ENCODE measurements at places on chromosomes 6 and 20.
A peak's percentile ranks its signal among the peaks of the same experiment; 100 is the strongest.

- no peak for DNase-seq
Observed at GRCh38 chr6:169809386-169809785, 58.0 kb downstream of the ERMARD start.

GRCh38 chr6:136604928-136605510 is 54.8 kb upstream of the MAP7 start:
- DNase-seq, result no peak

- DNase-seq, result no peak
Observed at GRCh38 chr6:112432853-112433252, 85.7 kb downstream of the RFPL4B start.

DNA sequence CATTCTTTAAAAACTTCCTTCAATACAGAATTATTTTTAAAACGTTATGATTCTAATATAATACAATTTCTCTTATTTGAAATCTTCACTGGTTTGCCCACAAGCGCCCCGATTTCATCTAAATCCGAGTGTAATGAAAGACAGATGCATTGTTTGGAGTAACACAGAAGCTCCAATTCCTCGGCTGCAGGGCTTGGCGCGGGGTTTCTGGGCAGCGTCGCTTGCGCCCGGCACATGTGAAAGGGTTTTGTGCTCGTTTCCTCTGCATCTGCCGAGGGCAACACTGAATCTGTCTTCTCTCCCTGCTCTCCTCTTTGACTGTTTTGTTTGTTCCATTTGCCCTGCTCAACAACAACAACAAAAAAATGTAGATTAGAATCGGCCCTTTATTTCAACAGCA is 248.6 kb upstream of the QKI start:
- no peak for DNase-seq

GRCh38 chr6:154535851-154536250 is 25.4 kb upstream of the CNKSR3 start:
- no peak for DNase-seq

GRCh38 chr6:111674413-111674812 is 68.7 kb upstream of the TRAF3IP2 start:
- DNase-seq, result no peak

DNA sequence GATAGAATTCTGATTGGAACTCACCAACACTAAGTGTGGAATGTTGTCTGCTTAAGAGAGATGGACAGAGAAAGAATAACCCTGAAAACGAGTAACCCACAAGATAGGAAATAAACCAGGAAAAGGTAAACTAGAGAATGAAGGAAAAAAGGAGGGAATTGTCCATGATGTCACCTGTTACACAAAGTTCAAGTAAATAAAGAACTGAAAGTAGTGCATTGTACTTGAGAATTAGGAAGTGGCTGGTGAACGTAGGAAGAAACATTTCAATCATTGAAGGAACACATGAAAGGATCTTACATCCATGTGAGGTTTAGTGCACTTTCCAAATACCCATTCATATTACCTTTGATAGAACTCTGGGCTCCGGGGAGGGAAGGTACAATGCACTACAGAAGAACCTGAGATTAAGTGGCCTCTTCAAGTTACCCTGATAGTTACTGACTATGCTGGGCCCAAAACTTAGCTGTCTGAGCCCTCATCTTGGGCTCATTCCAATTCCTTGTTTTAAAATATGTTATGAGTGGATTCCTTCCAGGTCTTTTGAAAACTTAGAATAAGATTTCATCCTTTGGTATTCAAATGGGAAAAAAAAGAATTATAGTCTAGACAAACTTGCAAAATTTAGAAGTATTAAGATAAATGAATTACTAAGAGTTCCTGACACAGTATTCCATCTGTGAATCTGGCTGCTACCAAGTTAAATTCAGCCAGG is 1.1 kb upstream of the STX7 start:
- no peak for DNase-seq

DNA sequence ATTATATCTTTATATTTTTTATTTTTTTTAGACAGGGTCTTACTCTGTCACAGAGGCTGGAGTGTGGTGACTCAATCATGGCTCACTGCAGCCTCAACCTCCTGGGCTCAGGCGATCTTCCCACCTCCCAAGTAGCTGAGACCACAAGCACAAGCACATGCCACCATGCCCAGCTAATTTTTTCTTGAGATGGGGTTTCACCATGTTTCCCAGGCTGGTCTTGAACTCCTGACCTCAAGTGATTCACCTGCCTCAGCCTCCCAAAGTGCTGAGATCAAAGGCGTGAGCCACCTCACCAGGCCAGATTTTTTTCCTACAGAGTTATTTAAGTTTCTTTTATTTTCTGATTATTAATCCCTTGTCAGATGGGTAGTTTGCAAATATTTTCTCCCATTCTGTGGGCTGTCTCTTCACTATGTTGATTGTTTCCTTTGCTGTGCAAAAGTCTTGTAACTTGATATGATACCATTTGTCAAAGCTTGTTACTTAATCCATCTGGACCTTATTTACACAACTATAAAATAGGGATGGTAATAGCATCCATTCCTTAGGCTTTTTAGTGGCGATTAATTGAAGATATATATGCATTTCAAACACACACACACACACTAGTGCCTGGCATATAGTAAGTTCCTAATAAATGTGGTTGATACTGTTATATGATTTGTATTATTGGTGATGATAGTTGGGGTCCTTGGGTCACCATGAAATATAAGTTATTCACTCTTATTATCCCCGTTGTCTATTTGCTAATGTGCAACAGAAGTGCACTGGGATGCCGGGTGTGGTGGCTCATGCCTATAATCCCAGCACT is 187.1 kb downstream of the BCAS1 start:
- no peak for DNase-seq

GRCh38 chr6:6686748-6687601 is 98.5 kb downstream of the LY86 start:
- peak; percentile 96 for DNase-seq

DNA sequence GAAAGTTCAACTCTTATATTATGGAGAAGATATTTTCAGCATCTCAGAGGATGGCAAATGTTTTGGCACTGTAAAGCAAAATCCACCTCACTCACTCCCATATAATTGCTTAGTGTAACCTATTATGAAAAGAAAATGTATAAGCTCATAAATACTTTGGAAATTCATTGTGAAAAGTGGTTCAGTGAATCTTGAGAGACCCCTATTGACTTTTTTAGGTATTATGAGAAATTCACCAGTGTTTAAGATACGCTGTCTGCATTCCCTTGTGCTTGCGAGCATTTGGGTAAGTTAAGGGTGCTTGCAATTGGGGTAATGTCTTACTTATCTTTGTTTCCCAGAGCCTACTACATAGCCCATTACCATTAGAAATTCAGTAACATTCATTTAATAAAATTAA is 66.3 kb upstream of the BMP5 start:
- no peak for DNase-seq

DNA sequence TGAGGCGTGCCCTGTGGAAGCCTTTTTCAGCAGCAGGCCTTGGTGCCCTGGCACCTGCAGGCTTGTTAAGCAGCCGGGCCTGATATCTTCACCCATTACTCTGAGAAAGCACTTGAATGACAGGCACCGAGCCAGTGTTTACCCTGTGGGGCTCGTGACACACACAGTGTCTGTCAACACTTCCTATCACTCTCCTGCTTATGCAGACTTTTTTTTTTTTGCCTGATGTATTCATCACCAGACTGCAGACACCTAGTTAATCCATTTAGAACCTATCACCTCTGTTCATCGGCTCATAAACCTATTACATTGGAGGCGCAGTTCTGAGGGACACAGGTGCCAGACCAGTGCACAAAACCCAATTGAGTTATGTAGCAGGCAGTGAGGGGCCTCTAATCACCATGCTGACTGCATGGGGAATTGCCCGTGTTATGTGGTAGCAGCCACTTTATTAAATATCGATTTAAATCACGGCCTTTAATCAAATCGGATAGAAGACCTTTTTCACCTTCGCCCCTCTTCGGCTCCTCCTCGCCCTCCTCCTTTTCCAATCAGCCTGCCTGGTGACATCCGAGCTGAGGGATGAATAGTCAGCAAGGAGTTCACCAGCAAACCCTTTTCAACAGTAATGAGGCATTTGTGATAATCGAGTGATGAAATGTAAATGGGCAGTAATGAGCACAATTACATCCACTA is 962.9 kb upstream of the SLC35B3 start:
- DNase-seq, result peak; percentile 88

DNA sequence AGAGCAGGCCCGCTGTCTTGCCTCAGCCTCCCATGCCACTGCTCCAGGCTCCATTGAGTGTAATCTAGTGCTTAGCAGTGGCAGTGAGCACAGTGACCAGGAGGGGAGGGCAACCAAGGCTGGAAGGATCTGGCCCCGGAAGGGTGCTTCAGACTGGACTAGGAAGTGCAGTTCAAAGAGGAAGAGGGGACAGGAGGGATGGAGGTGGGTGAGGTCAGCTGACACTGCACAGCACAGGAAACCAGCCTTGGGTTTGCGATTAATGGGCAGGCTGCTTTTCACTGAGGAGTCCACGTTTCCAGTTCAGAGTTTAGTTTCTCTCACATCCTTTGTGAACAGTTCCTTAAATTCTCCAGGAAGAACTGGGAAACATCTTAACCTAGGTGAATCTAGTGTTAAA is 46.9 kb downstream of the CDS2 start:
- no peak for DNase-seq

GRCh38 chr6:149414009-149414408 is 13.9 kb downstream of the SUMO4 start:
- DNase-seq, result no peak

DNA sequence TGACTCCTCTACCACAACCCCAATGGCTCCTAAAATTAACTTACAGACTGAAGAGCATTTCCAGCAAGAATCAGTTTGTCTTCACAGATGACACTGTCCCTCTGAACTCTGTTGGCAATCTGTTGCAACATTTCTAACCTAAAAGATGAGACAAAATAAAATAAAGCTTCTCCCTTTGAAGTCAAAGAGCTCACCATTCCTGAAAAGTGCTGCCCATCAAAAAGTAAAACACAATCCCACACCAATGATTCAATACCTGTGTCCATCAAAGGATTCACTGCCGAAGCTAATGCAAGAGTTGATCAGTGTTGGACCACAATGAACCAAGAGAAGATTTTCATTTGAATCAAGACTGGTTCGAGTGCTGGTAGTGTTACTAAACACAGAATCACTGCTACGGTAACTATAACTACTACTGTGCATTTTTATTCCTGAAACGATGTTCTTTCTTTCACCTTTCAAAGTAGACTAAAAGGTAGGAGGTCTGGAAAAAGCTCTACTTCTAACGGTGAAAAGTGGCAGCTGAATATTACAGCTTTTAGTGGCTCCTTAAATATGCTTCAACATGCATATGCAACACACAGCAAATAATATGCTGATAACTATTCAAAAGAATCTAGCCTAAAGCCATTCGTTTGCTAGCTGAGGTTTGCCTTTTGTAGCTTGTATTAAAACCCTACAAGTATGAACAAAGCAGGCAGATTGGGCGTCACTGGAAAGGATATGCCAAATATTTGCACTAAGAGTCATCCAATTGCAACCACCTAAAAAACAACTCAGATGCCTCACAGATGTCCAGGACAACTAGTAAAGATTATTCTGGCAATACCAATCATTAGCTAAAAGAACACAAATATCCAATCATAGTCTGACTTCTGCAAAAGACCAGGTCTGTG is at the start of gene DST:
Gene DST, minus strand, starts transcription at position 524 of the 896 bp plus-strand sequence.
- DNase-seq, result no peak

GRCh38 chr20:60080401-60080800 is 122.2 kb downstream of the CDH26 start:
- DNase-seq, result no peak

DNA sequence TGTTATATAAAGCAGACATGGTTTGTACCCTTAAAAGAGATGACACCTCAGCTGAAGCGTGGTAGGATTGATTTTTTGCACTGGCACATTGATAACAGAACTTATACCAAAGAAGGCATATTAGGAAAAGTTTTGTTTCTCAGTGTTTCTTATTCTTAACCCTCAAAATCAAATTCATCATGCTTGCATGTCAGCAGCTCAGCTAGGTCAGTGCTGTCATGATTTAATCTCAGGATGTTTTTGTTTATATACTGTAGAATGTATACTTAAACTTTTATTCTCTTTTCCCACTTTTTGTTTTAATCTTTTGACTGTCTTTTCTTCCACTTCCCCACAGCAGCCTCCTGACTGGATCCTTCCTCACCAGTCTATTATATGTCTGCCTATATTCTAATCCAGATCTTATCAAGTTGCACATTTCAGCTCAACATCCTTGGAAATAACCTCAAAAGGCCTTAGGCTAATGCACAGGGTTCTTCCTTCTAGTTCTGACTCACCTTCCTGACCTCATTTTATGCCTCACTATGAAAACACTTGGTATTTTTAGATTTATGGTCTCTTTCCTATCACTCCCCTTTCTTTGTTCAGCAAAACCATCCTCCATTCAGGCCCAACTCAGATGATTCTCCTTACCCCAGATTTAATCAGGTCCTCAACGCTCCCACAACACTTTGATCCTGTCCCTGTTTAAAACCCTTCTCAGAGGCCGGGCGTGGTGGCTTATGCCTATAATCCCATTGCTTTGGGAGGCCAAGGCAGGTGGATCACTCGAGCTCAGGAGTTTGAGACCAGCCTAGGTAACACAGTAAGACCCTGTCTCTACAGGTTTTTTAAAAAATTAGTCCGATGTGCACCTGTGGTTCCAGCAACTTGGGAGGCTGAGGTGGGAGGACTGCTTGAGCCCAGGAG is 7.2 kb downstream of the HEBP2 start:
- no peak for DNase-seq

DNA sequence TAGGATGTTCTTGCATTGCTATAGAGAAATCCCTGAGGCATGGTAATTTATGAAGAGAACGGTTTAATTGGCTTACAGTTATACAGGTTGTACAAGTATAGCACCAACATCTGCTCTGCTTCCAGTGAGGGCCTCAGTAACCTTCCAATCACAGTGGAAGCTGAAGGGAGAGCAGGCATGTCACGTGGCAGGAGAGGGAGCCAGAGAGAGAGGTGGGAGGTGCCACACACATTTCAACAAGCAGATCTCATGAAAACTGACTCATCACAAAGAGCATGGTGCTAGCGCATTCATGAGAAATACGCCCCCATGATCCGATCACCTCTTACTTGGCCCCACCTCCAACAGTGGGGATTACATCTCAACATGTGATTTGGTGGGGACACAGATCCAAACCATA is 871.2 kb downstream of the TFAP2A start:
- DNase-seq, result no peak

DNA sequence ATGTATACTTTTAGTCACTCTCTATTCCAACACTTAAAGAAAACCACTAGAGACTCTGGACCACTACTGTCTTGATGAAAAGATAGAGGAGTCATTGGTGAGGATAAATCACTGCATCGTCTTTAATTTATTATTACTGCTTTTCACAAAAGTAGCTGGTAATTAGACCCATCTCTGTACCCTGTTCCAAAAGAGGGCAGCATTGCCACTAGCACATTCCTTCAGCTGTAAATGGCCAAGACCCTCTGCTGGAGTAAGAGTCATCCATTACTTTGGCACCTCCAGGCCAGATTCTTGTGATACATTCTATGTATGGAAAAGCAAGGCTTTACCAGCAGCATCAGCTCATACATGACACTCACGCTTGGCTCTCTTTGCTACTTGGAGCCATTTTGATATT is 49.5 kb upstream of the PREP start:
- no peak for DNase-seq

GRCh38 chr20:62216636-62217566 is 3.2 kb downstream of the HRH3 start:
- no peak for DNase-seq

All from NCI-H774 (cell line).